ENCODE measurements at places on chromosomes 3 and 15.

- DNase-seq = no peak
Observed at GRCh38 chr3:138879541-138880380, 45.0 kb upstream of the PIK3CB start.

GRCh38 chr15:89910891-89911626, 1.7 kb downstream of the ARPIN start:
- DNase-seq = no peak

DNA sequence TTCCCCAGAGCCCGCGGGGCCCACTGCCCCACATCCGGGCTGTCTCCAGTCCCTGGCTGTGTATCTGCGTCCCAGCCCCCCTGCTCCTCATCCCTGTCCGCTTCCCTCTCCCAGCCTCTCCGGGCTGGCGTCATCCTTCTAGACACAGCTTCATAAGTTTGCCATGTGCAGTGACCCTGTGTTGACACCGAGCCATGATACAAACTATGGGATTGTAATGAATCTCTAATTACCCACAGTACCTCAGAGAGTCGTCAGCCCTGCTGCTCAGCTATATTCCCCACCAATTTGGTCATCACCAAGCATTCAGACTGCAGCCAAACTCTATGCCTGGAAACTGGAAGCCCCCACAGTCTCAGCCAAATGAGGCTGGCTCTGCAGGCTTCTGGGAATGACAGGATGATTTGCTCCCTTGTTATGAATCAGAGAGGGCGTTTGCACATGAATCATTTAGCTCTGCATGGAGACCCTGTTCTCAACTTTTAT, 466.1 kb upstream of the ATP11B start:
- DNase-seq = no peak

GRCh38 chr15:100772478-100772877, 107.2 kb upstream of the ALDH1A3 start:
- DNase-seq = no peak

DNA sequence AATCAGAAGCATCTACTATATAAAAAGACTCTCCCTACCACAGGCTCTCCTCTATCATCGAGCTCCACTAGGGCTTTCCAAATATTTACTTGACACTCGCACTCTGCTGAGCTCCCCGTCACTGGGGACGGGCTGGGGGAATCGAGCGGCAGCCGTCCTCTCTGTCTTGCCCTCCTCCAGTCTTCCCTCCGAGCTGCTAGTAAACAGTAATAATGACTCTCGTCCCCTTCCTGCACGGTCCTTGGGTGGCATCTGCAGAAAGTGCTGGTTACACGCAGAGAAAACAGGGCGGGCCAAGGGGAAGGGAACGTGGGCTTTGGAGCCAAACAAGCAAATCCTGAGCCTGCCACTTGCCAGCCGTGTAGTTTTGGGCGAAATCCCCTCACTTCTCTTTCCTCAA, 96.6 kb downstream of the LRIG1 start:
- DNase-seq = no peak

DNA sequence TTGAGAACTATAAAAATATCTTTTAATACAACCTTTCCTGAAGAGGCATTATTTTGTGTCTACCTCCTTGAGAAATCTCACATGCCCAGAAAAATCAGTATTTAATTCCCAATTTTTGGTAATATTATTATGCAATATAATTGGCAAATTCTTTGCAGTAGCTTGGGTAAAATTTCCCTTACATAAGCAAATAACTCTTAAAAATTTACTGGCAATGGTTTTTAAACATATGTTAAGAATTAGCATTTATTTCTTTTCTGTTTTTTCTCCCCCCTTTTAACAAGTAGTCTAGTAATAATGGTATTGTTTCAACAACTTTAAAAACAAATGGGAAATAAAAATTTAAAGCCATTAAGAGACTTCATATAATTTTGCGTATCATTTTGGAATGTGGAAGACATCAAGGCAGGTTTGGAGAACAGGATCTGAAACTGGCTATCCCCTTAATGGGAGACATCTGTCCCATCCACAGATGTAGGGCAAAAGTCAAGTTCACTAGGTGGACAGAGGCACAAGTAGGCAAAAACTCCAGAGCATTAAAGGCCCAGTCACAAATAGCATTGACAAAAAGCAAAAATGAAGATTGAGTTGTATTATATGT, 89.6 kb upstream of the AADACL2 start:
- DNase-seq = no peak

DNA sequence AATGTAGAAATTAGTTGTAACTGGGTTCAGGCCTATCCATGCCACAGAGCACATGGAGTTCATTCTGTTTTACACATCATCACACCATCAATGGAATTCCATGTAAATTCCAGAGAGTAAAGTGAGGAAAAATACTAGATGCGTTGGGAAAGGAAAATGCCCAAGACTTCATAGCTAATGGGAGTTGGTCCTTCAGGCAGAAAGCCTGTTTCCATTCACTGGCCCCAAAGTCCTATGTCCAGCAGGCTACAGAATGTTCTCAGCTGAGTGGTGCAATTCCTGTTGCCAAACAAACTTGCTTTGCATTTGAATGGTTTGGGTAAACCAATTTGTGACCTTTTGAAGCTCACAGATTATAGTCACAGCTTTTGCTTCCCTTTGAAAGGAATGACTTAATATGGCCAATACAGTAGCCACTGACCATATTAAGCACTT, 164.6 kb upstream of the PFN2 start:
- DNase-seq = no peak

DNA sequence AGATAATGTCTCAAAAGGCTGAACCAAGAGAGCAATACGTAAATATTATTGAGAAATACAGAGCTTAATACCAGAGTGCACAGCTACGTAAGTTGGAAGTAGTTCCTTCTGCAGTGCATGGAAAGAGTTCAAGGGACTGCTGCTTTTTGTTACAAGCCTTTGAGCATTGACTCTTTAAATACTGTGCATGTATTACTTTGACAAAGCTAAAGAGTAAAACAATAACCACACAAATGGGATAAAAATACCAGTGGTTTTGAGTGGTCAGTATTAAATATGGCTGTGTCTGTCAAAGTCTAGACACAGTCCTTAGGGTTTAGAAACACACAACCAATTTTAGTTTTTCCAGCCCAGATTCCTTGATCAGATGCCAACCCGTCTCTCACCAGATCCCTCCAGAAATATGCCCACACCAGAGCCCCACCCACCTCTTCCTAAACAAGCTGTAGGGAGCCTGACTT, 62.1 kb downstream of the SSR3 start:
- DNase-seq = no peak

DNA sequence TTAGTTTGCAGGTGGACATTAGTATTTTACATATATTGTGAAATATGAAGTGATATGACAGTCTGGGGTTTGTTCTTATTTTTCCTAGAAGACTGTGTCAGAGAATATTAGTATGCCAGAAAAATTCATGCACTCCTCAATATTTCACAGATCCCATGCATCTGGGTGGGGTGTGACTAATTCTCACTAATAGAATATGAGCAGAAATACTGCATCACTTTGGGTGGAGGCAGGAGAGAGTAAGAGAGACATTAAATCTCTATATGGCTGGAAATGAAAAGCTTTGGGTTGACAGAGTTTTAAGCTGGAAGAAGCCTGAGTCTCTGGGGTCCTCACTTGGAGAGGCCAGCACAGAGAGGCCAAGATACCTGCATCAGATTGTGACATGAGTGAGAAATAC, 101.3 kb upstream of the DPH6 start:
- no peak for DNase-seq
